ENCODE measurements at places on chromosomes 7 and 10. TPM values are rescaled to one million over a fixed set of nuclear protein-coding genes. Genes with fewer than 3 reads are reported as not detected.

Gene CPA2
- 0.76 TPM for polyA plus RNA-seq

Gene SDK1
- 3.6 TPM for polyA plus RNA-seq

Gene ZNF853
- 15.9 TPM for polyA plus RNA-seq

Gene CTAGE4
- 0.49 TPM for polyA plus RNA-seq
